ENCODE measurements at places on chromosomes 6 and 20.

DNA sequence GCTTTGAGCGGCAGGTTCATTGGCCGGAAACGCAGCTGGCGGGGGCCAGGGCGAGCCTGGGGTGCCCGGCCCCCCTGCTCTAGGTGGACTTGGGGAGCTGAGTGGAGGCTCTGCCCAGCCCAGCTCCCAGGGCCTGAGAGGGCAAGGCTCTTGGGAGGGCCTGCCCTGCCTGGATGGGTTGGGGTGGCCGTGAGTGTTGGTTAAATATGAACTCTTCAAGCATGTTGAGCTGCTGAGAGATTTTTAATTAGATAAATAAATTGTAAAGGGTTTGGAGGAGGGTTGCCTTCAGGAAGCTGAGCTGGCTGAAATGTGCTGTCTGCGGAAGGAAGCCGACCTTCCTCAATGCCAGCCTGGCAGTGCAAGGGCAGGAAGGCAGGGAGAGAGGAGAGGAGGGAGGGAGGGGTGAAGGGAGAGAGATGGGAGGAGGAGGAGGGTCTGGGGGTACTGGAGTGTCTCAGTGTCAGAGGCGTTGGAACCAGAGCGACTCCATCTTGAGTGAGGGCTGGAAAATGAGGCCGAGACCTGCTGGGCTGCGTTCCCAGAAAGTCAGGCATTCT is 39.4 kb upstream of the PMEPA1 start:
- no peak for DNase-seq

- no peak for DNase-seq
These were observed 21.4 kb downstream of the JARID2 start for GRCh38 chr6:15267221-15267620.

GRCh38 chr6:142075516-142076101 is 57.1 kb upstream of the GJE1 start:
- no peak for DNase-seq

DNA sequence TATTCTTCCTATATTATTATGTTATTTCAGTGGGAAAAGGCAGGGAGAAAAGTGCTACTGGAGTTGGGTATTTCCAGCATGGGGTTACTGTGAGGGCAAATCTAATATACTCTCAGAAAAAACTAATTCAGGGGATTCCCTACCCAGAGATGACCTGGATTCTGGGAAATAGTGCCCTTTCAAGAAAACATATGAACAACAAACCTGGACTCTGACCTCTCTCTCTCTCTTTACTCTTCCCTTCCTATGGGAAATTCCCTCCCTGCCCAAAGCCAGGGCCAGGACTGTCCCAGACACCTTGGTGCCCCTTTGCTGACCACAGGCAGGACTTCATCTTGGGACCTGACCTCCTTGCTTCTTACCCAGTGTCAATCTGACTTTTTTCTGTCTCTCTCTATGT is 1.6 kb upstream of the UBD start:
- DNase-seq, result no peak

- DNase-seq, result no peak
These were observed 22.8 kb upstream of the PTPN1 start for GRCh38 chr20:50487397-50487796.

- no peak for DNase-seq
These were observed 53.1 kb upstream of the TMEM170B start for GRCh38 chr6:11484441-11484840.

- no peak for DNase-seq
These were observed 7.9 kb downstream of the RIN2 start for GRCh38 chr20:19765913-19766312.

DNA sequence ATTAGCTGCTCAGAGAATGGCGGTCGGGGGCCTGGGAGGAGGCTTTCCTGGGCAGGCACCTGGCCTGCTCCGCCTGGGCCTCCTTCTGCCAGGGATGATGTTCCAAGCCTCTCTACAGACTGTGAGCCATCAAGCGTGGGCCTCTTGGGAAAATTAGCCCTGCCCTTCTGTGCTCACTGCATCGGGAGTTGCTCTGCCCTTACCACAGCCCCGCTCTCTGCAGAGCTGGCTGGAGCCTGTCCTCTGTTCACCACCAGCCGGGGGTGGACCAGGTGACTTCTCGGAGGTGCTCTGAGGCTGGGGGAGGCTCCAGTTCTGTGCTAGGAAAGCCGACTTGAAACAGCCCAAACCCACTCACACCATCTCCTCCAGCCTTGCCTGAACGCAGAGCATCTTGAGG is 24.2 kb downstream of the MDGA1 start:
- no peak for DNase-seq

DNA sequence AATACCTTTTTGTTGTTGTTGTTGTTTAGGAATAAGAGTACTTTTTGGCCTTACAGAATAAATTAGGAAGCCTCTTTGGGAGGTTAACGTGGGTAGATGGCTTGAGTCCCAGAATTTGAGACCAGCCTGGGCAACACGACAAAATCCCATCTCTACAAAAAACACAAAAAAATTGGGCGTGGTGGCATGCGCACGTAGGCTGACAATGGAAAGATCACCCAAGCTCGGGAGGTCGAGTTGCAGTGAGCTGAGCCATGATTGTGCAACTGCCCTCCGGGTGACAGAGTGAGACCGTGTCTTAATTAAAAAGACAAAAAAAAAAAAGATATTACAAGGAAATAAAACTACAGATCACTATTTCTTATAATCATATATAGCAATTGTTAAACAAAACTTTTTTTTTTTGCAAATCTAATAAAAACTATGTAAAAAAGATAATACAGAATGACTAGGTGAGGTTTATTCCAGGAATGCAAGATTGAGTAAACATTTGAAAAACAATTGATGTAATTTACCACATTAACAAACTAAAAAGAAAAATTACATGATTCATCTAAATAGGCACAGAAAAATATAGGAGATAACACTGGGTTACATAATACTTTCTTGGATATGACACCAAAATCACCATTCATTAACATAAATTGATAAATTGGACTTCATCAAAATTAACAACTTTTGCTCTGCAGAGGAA is 43.6 kb upstream of the ASCC3 start:
- no peak for DNase-seq

DNA sequence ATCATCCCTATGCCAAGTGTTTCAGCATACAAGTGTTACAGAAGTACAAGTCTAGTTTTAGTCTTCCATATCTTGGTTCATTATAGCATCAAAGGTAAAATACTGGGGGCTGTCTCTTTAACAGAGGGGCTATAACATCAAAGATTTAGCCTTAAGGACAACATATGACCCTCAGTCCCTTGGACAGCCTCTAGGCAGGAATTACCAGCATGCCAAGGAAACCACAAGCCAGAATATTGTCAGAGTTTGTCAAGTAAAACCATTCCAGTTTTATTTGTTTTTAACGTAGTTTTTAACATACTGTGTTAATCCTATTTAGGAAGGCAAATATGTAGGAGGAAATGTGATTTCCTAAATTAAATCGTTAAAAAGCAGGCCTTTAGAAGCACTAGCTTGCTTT is 18.6 kb downstream of the ZKSCAN8 start:
- DNase-seq, result no peak

DNA sequence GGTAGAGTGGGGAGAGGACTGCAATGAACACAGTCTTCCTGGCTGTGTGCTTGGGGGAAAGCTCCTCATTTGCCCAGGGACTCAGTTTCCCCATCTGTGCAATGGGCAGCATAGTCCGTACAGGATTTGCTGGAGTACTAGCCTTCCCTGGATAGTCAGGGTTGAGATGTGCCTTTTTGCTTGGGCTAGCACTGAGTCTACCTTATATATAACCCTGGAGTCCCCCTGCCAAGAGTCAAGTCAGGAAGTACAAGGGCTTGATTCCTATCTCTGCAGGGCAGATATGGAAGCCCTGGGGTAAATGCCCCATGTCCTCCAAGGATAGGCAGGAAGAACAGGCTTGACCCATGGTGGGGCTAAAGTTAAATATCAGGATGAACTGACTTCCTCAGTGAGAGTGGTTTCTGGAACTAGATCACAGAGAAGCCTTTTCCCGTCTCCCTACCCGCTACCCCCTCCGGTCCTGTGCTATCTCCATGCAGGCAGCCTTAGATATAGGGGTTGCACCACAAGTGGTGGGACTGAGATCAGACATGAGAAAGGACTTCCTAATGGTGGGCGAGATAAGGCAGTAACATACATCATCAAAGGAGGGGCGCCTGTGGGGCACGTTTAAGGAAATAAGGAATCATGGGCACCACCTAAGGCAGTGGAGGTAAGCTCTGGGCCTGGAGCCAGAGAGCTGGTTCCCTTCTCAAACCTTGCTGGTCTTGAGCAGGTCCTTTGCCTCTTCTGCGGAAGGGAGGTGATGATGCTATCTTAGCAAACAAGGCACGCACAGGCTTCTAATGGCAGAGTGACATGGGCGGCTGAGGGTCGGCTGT is 157.9 kb downstream of the MRPL14 start:
- peak; percentile 42 for DNase-seq

DNA sequence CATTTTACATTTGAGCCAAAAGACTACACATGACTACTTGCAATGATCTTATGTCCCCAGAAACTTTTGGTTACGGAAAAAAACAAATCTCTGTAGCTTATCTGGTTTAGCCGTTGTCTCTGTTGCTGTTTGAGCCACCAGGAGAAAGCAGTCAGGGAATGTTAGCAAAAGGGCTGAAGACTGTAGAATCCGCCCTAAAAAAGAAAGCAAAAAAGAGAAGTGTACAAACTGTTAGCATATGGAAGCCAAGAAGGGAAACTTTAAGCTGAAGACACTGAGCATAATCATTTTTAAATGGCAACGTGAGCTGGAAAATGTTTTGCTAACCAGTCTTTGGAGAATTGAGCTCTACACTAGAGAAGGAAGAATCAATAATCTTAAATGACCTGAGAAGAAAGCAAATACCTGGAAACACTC is 69.9 kb upstream of the MYLIP start:
- DNase-seq, result no peak

DNA sequence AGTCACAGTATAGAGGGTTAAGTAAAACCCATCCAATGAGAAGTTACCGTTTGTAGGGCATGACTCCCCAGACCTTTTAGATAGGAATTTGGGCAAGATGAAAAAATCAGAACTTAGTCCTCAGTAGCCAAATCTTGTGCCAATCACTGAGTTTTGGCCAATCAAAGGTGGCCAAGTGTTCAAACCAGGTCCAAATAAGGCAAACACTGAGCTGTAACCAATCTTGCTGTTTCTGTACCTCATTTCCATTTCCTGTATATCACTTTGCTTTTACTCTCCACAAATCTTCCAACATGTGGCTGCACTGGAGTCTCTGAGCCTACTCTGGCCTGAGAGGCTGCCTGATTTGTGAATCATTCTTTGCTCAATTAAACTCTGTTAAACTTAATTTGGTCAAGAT is 81.8 kb upstream of the GPR6 start:
- no peak for DNase-seq

DNA sequence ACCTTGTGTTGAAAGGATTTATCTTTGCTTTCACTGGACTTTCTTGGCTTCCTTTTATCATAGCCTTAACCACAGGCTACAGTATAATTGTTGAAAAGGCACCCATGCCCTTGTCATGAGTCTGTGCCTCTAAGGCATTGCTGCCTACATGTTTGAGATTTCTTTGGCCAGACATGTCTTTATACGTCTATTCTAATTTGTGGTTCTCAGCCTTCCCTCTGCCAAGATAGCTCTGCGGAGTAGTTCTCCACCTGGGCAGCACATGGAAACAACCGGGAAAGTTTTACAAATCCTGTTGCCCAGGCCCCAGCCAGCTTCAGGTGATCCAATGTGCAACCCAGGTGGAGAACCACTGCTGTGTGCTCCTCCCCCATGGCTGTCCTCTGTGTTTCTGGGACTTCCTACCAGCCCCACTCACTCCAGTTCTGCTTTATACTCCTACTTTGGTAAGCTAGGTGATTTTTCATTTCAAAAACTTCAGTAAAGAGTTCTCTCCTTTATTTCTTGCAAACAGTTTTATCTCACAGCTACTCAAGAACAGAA is 159.6 kb upstream of the MYLIP start:
- DNase-seq, result no peak

- no peak for DNase-seq
These were observed 469.5 kb upstream of the NRSN1 start for GRCh38 chr6:23656255-23657194.

GRCh38 chr6:160959726-160960435 is 31.7 kb upstream of the MAP3K4 start:
- DNase-seq, result no peak

DNA sequence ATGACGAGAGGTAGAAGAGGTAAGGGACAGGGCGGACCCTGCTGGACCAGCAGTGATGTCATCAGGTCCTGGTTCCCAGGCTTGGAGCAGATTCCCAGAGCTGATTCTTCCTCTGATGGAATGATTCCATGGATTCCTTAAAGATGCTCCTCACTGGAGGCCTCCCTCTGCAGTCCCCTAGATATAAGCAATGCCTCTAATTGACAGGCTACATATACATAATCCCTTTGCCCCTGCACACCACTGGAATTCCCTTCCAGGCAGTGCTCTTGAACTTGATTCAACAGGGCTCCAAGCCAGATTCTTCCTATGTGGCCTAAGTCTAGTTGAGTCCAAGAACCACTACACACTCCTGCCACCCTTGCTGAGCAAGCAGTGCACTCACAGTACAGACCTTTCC is 52.3 kb upstream of the L3MBTL3 start:
- DNase-seq, result no peak

- no peak for DNase-seq
These were observed 105.8 kb upstream of the RIPOR2 start for GRCh38 chr6:25041485-25042035.

DNA sequence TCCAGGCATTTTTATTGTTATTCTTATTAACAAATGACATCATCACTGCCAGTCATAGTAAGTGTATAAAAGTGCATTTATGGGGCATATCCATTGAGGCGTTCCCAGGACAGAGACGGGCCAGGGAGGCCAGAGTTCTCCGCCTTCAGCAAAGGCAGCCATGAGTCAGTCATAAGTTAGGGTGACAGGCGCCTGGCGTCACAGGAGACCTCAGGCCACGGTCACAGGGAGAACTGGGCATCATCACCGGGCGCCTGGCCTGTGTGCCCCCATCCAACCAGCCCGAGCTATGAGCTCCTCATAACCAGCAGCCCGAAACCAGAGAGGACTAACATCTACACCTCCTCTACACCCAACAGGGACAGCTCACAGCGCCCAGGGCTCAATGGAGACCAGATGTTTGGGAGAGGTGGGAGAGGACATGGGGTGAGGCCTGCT is 259.2 kb downstream of the DLL1 start:
- DNase-seq, result no peak

DNA sequence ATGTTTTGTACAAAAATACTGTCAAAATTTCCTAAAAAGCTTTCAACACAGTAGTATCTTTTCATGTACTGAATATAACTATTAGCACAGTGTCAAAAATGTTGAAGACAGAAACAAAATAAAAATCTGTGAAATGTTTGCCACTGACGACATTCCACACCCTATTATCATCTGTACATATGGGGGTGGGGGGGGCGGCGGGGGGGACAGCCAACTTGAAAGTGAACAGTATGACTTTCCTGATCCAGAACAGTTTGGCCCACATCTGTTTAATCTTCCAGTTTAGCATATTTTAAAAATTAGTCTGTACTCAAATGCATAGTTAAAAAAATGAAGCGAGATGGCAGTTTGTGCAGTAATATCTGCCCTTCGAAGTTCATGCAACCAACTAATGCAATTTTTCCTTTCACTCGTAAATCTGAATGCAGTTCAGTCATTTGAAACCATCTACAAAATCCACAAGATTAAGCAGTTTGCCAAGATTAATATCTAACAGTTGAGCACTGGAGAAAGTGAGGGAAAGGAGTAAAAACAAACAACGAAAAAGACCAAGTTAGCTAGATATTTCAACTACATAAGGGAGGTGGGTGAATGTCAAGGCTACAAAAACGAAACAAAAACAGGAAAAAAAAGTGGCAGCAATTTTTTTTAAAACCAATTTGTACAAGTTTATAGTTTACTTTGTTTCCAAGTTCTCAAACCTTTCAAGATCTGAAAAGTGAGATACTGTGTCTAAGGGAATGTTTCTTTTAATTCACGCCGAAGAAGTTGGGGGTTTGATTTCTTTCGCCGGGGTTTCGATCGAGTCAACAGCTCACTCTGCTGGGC is 1.9 kb downstream of the CITED2 start:
- no peak for DNase-seq

Measured in activated CD8-positive, alpha-beta memory T cell treated with anti-CD3 and anti-CD28 coated beads for 24 hours (primary cell).